ENCODE measurements at places on chromosomes 2 and 18.
A peak's percentile ranks its signal among the peaks of the same experiment; 100 is the strongest.

DNA sequence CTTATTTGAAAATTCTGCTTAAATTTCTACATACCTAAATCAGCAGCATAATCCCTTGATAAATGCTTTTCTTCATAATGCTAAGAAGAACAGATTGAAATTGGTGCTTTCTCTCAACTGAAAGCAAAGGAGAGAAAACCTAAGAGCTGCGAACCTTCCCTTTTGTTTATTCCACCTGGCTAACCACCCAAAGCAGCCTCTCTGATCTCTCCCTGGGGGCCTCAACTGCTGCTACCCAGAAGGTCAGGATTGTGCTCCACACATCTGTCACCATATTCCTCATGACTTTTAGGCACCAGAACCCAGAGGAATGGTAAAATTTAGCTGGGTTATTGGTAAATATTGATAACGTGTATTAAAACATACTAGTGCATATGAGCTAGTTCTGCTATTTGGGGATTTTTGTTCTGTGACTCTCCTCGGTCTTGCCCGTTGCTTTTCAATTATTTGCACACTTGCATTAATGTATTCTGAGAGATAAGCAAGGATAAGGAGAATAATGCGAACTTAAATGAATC is 334.1 kb downstream of the RIT2 start:
- DNase-seq = no peak

DNA sequence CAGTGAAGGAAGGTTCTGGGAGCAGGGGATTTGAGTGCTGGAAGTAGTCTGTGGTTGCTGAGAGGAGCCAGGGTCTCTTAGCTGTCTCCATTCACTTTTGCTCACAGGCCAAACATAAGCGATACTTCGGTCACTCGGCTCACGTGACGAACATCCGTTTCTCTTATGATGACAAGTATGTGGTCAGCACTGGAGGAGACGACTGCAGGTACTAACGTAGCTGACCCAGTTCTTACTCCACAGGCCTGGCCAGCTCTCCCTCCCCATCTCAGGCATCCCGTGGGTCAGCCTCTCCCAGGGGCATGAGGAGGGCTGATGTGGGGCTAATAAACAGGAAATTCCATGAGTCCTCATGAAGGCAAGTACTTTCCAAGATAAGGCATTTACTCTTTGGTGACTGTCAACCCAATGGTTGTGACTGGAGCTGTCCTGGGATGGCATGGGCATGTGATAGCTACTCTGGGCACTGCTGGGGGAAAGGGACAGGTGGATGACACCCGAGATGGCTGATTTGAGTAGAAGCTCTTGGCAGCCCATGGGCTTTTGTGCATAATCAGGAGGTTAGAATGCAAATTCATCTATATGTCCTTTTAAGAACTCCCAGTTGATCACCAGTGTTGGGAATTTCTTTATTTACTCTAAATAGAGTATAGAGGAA is 81.6 kb downstream of the RTN4 start:
- DNase-seq = no peak

DNA sequence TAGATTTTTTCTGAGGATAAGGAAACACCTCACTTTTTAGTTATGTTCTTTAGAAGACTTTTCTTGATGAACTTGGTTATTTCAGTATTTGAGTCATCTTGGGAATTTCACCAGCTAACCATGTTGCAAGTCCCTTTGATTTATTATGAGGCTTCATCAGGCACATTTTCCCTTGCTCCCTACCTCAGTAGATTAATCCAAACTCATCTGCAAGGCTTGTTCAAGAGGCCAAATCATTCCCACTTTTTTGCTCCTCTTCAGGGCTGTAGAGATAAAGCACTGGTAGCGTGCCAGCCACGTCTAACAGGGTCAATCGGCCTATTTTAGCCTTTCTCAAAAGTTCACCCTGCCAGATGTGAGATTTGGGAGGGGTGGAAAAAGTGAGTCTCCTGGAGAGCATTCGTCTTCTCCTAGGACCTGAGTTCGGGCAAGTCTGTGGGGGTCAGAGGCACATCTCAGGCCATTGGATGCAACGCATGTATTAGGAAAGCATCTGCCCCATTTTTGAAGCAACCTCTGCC is 120.3 kb downstream of the RDH14 start:
- no peak for DNase-seq

DNA sequence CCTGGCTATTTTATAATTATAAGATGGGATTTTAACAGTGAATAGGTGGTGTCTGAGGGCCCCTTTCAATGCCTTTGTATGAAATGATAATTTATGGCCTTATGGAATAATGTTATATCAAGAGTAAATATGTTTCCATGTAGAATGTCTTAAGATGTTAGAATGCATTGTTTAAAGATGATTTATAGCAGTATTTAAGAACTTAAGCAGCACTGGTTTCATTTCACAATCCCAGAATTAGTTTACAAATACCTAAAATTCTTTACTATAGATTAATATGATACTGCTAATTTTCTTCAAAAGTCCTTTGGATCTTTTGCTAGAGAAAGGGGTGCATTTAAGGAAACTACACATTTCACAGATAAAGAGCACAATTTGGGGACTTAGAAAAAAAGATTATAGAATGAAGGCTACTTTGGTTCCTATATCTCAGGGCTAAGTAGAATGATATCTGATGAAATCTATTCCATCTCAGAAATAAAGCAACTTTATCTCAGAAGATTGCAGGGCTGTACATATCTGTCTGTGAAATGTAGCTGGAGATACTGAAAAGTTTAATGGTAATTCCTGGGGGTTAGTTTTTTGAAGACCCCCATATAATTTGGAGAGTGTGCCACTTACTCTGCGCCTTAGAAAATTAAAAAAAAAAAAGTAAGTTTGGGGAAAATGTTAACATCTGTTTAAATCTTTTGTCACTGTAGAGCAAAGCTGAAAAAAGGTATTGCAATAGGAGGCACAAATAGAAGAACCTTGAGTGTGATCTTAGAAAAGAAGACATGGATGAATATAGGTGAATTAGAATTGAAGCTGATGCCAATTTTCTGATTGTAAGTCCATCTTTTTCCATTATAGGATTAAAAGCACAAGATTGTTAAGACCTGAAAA is 123.4 kb downstream of the GULP1 start:
- no peak for DNase-seq

DNA sequence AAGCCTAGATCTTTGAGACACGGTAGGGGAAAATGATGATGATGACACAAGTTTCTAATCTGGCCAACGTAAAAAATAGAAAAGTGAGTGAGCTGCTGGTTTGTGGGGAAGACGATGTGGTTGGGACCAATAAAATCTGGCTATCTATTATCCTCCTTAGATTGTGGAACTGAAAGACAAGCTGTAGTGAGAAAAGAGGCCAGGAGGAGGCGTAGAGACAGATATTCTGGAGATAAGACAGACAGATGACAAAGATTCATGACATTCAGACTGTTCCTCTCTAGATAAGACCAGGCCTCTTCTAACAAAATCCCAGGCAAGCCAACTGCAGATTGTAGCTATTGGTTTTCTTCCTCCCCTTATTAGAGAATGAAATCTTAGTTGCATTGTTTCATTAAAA is 376.3 kb upstream of the UBE2E3 start:
- DNase-seq = no peak

GRCh38 chr2:13819896-13820295 is 812.6 kb upstream of the LRATD1 start:
- DNase-seq = no peak

GRCh38 chr18:75320506-75320905 is 107.0 kb downstream of the SMIM21 start:
- DNase-seq = no peak

- peak; percentile 24 for DNase-seq
These were observed 163.9 kb downstream of the LDLRAD4 start for GRCh38 chr18:13382366-13382953.

GRCh38 chr2:111126581-111126980 is 5.9 kb downstream of the BCL2L11 start:
- no peak for DNase-seq

GRCh38 chr2:137800386-137800785 is 163.9 kb upstream of the HNMT start:
- DNase-seq = no peak

DNA sequence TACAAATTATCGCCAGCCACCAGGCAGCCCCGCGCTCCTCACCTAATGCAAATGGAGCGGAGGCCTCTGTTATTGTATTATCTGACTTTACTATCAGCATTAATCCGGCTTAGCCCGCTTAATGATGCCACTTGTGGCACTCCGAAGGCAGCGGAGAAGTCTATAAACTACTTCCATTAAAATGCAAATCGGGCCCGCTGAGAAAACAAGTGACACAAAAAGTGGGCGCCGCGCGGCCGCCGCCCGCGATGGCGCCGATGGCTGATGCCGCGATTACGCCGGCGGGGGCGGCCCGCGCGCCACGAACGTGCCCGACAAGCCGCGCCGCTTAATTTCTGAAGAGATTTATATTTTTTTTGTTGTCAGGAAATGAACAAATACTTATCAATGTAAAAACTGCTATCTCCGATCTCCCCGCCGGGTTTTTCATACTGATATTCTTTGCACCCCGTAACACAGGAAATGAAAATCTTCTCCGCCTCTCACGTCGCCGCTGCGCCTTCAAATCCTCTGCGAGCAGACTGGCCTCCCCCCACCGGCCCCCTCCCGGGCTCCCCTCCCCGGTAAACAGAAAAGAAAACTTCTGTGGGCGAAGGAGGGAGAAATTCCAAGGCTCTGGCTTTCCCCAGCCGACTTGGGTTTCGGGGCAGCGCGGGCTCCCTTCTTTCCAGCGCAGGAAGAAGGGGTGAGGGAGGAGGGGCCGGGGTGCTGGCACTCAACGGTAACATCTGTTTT is 221.8 kb downstream of the INSIG2 start:
- DNase-seq = peak; percentile 65

GRCh38 chr2:28521663-28522062 is 25.8 kb downstream of the PLB1 start:
- DNase-seq = no peak

GRCh38 chr2:15763822-15764682 is 172.4 kb downstream of the DDX1 start:
- DNase-seq = no peak

DNA sequence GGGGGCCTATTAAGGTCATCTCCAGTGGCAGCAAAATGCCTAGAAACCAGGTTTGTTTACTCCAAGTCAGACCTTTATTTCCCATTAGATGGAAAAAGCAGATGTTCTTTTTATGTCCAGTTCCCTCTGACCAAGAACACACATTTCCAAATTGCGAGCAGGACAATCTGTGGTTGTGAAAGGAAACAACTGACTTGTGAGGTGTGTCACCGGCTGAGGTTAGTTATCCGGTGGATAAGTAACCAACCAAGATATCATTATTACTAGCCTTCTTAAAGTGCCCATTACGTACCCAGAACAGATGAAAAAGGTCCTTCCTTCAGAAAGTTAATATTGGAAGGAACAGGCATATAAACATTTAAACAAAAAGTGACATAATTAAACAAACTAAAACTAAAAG is 112.9 kb downstream of the THADA start:
- no peak for DNase-seq

DNA sequence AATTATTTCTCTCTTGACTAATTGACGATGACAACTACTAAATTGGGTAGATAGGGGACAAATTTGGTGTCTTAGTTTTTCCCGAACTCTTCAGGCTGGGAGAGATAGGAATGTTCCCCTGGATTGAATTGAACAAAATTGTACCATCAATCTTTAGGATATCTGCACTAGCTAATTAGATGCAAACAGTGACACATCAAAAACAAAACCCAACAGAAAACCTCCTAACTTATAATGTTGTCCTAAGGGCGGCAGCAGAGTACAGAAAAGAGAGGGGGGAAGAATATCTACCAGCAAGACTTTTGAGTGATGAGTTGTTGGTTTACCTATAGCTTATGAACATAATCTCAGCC is 342.9 kb downstream of the INSIG2 start:
- no peak for DNase-seq

- no peak for DNase-seq
These were observed 85.4 kb downstream of the NCKAP1 start for GRCh38 chr2:182952741-182953450.

- no peak for DNase-seq
These were observed 473.9 kb downstream of the ARHGAP15 start for GRCh38 chr2:143603035-143603655.

GRCh38 chr18:711310-711656 is 1.1 kb downstream of the ENOSF1 start:
- no peak for DNase-seq

GRCh38 chr2:40043191-40043590 is 264.1 kb upstream of the THUMPD2 start:
- DNase-seq = no peak

DNA sequence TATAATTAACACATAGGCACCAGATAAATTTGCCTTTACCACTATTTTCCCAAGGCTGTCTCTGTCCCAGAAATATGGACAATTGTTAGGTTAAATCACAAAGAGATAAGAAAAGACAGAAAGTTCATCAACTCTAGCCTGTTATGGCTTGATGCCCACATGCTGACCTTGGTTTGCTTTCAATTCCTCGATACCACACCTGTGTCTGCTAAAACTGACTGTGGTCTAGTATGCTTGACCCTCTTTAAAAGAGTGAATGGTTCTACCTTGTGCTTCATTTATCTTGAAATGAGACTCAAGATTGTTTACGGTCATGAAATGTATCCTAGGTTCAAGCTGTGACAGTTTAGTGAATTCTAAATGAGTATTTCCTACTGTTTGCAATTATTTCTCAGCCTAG is 909.0 kb upstream of the LRRTM1 start:
- DNase-seq = no peak

DNA sequence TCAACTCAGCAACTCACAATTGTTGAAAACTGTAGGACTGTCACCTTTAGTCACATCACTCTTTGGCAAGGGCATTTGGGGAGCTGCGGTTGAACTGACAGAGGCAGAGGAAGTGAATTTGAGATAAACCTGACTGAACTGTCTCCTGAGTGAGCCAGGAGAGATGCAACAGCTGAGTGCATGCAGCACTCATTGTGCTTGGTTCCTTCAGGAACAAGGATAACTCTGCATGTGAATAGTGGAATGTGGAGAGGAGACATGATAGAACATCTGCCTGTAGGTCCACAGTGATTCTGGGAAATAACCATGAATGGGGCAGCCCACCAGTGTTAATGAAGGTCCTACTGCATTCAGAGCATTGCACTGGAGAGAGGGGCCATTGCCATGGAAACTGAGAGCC is 494.7 kb downstream of the STK39 start:
- no peak for DNase-seq

DNA sequence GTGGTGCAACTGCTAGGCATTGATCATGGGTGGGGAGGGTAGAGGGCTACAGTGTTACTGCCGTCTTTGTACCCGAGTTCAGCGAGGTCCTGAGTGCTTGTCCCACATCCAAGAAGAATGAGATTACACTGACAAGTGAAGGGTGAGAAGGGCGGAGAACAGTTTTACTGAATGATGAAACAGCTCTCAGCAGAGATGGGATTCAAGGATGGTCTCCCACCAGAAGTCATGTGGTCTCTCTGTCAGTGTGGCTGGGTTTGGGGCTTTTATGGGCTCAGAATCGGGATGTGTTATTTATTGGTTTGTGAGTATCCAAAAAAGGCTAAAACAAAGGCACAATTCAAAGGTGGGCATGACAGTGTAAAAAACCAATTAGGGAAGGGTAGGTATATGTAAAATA is 10.8 kb upstream of the ASB1 start:
- no peak for DNase-seq

DNA sequence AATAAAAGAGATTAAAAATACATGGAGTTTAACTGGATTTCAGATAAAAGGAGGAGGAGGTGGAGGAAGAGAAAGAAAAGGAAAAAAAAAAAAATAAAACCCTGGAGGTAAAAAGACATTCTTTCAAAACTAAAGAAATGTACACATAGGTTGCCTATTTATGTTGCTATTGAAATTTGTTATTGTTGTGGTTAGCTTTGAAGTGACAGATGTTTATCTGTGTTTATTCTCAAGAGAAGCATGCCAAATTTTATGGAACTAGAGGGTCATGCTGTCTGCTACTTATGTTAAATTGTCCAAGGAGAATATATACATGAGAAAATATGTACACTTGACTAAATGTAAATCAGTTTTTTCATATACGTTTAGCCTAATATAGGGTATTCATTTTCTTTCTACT is 653.2 kb downstream of the DCDC2C start:
- DNase-seq = no peak
